ENCODE measurements at places on chromosomes 6 and 20. TPM values are rescaled to one million over a fixed set of nuclear protein-coding genes. Genes with fewer than 3 reads are reported as not detected.

Gene SLC22A23
- 9.4 TPM for total RNA-seq

- peak; percentile 97 for DNase-seq
- H3K36me3 ChIP-seq, result peaks cover 7% of the 10 kb centered on the region
- no peaks in the 10 kb centered on the region for H3K27me3 ChIP-seq
- H3K27ac ChIP-seq, result peak within 1 kb of the TSS; percentile 91
- H3K4me1 ChIP-seq, result no peaks in the 10 kb centered on the region
Observed at GRCh38 chr6:31620586-31621319, at the start of gene PRRC2A. PRRC2A (plus strand) TSS chr6:31620715; CDS start chr6:31622790, 2,075 bp downstream.

GRCh38 chr20:24350923-24351368, 118.5 kb upstream of the SYNDIG1 start:
- no peaks in the 10 kb centered on the region for H3K4me1 ChIP-seq
- H3K27me3 ChIP-seq, result no peaks in the 10 kb centered on the region
- no peak overlapping the region for H3K27ac ChIP-seq

DNA sequence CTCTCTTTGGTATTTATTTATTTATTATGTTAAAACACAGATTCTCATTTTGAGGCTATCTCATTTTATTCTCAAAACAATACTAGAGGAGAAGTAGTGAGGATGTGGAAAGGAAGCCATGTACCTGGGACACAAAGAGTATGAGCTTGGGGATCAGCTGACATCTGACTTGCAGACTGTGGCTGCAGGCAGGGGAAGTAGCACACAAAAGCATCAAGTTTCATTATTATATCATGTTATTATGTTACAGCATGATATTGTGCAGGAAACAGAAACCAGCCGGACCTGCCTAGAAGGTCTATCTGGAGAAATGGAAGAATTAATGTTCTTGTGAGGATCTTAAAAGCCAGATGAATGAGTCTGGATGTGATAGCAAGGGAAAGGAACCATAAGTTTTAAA, 248.2 kb downstream of the KHDC1L start:
- H3K4me3 ChIP-seq, result no peak overlapping the region
- no peak overlapping the region for H3K27ac ChIP-seq
- no peaks in the 10 kb centered on the region for H3K27me3 ChIP-seq
- DNase-seq, result no peak
- H3K4me1 ChIP-seq, result peaks cover 2% of the 10 kb centered on the region
- H3K36me3 ChIP-seq, result no peaks in the 10 kb centered on the region

Gene GABRR2
- total RNA-seq, result 3.6 TPM

DNA sequence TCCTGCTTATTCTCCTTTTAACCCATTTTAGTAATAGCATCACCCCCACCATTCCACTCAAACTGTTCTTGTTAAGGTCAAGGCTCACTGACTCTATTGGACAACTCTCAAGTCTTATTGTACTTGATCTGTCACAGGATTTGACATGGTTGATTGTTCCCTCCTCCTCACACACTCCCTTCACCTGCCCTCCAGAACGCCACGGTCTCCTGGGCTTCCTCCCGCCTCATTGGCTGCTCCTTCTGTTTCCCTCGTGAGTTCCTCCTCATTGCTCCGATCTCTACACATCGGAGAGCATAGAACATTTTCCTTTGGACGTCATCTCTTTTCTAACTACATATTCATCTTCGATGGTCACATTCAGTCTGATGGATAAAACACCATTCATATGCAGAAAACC, 55.1 kb downstream of the STMND1 start:
- H3K4me1 ChIP-seq, result no peaks in the 10 kb centered on the region
- H3K4me3 ChIP-seq, result no peak overlapping the region
- no peaks in the 10 kb centered on the region for H3K27me3 ChIP-seq
- H3K36me3 ChIP-seq, result no peaks in the 10 kb centered on the region
- H3K27ac ChIP-seq, result no peak overlapping the region

- H3K27ac ChIP-seq, result no peak overlapping the region
- H3K36me3 ChIP-seq, result no peaks in the 10 kb centered on the region
- H3K4me1 ChIP-seq, result no peaks in the 10 kb centered on the region
- DNase-seq, result no peak
- H3K4me3 ChIP-seq, result no peak overlapping the region
Observed at GRCh38 chr20:31341470-31341869, 26.9 kb upstream of the DEFB118 start.

Gene CALHM6
- total RNA-seq, result 5.7 TPM

DNA sequence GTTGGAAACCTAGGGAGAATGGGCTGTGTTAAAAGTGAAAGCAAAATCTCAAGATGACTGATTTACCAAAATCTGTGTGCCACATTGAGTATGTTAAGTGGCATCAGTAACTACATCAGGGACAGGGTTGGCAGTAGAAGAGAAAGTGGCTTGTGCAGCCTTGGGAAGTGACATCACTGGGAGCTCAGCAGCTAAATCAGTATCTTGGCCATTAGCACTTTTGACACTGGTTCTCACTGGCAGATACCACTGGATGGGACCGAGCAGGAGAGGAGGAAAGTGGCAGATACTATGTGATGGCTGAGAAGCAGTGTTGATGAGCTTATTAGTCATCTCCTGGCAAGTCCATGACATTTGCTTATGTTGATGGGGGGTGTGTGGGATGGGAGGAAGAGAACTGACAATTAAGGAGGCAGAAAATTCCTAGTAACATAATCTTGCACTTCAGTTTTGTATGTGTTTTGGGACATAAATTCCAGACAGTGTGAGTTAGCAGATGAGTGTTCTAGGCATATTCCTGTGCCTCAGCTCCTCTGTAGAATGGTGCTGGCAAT, 322.2 kb downstream of the SOX4 start:
- H3K4me3 ChIP-seq, result no peak overlapping the region
- no peak for DNase-seq
- no peak overlapping the region for H3K27ac ChIP-seq
- no peaks in the 10 kb centered on the region for H3K27me3 ChIP-seq

Data from aorta (tissue), 5 donors.